ENCODE measurements at places on chromosomes 2 and 18.

- DNase-seq: no peak
These were observed 19.8 kb downstream of the EPHA4 start for GRCh38 chr2:221552291-221552690.

DNA sequence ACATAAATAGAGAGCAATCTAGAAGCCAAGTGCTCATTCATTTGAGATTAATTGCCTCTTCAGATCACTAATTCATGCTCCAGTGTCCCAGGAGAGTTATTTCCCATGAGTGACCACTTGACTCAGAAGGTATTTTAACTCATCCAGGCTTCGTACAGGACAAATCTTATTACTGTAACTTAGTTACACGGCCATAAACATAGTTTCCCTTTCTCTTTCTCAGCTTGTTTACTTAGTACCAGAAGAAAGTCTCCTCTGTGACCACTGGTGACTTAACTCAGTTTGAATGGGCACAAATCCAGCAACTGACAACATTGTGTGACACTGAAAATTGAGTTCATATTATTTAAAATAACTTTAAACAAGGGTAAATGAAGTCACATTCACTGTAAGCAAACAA lies 25.3 kb downstream of the MMADHC start:
- no peak for DNase-seq

DNA sequence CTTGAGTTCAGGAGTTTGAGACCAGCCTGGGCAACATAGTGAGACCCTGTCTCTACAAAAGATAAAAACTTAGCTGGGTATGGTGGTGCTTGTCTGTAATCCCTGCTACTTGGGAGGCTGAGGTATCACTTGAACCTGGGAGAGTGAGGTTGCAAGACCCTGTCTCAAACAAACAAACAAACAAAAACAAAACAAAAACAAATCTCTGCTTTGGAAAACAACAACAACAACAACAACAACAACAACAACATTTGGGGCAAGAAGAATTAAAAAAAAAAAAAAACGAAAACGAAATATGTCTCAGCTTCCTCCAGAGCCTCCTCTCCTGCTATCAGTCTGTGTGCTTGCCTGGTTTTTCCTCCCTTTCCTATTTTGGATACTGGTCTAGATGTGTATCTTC lies 16.9 kb downstream of the SLC4A1AP start:
- no peak for DNase-seq

GRCh38 chr18:10195529-10195928 lies 258.9 kb upstream of the APCDD1 start:
- DNase-seq: no peak
